ENCODE measurements at places on chromosomes 7 and 10. TPM values are rescaled to one million over a fixed set of nuclear protein-coding genes. Genes with fewer than 3 reads are reported as not detected.

GRCh38 chr7:76383089-76383944, 24.5 kb upstream of the YWHAG start:
- H3K4me3 ChIP-seq: no peak overlapping the region
- no peaks in the 10 kb centered on the region for H3K36me3 ChIP-seq
- H3K4me1 ChIP-seq: peaks cover 26% of the 10 kb centered on the region
- no peak for DNase-seq
- H3K27me3 ChIP-seq: no peaks in the 10 kb centered on the region

- H3K4me1 ChIP-seq: peaks cover 18% of the 10 kb centered on the region
- no peak overlapping the region for H3K4me3 ChIP-seq
- no peaks in the 10 kb centered on the region for H3K36me3 ChIP-seq
- H3K27me3 ChIP-seq: no peaks in the 10 kb centered on the region
- DNase-seq: no peak
Observed at GRCh38 chr10:95303535-95303934, 12.7 kb upstream of the PDLIM1 start.

DNA sequence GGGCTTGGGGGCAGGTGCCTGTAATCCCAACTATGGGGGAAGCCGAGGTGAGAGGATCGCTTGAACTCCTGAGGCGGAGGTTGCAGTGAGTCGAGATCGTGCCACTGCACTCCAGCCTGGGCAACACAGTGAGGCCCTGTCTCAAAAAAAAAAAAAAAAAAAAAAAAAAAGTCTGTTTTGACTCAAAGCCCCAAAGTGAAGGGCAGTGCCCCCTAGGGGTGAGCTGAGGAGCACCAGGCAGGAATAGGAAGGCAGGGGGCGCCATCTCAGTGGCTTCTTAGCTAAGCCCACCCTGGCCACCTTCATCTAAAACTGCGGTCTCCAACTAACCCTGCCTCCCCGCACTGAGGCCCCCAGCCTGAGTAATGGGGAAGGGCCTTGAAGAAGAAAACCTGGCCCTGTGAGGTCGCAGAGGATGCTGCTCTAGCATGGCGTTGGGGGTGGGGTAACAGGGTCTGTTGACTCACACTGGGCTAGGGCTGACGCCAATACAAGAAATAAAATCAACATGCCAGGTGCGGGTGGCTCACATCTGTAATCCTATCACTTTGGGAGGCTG, 9.8 kb downstream of the PODXL start:
- H3K4me3 ChIP-seq: no peak overlapping the region
- no peaks in the 10 kb centered on the region for H3K36me3 ChIP-seq
- peak overlapping the region; percentile 86 for H3K27ac ChIP-seq
- peaks cover 96% of the 10 kb centered on the region for H3K4me1 ChIP-seq

DNA sequence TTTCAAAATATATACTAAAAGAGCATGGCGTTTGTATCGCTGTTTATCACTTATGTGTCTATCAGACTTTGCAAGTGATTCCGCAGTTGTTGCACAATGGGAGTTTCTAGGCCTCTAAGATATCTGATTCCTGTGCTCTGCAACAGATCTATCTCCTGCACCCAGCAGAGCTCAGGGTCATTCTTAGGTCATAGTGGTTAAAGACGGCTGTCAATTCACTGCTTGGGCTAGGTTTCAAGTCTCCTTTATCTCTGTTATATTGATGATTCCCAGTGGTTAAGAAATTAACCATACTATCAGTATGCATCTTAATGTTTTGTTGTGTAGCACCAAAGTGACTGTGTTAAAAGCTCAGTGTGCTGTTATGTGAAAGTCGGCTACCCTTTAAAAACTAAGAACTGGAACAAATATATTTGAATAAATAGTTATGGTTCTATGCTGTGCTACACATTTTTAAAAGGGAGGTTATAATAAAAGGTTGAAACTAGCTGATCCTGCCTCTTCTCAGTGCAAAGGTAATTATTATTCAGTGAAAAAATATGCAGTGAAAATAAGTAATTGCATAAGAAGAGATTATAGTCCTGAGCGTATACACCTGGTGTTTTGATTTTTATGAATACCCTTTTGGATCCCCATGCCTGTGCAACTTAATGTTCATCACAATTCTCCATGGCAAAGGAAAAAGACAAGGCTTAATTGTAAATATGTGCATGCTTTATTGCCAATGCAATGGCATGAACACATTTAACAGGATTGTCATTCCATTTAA, 24.0 kb downstream of the HOXA1 start:
- DNase-seq: no peak
- no peaks in the 10 kb centered on the region for H3K36me3 ChIP-seq
- H3K27me3 ChIP-seq: peaks cover 71% of the 10 kb centered on the region
- H3K4me3 ChIP-seq: no peak overlapping the region
- no peak overlapping the region for H3K27ac ChIP-seq
- no peaks in the 10 kb centered on the region for H3K4me1 ChIP-seq

GRCh38 chr7:23380556-23380955, 81.4 kb downstream of the MALSU1 start:
- no peaks in the 10 kb centered on the region for H3K4me1 ChIP-seq
- no peak overlapping the region for H3K27ac ChIP-seq
- DNase-seq: no peak
- H3K27me3 ChIP-seq: peaks cover 8% of the 10 kb centered on the region
- no peaks in the 10 kb centered on the region for H3K36me3 ChIP-seq

The FEZF1 gene
- total RNA-seq: not detected

The PLEKHS1 gene
- total RNA-seq: not detected
